Pancreas (tissue), 10 donors: ENCODE measurements at places on chromosomes 3 and 15. TPM values are rescaled to one million over a fixed set of nuclear protein-coding genes. Genes with fewer than 3 reads are reported as not detected.

GRCh38 chr3:187618722-187619121, 51.5 kb downstream of the SST start:
- no peak overlapping the region for H3K27ac ChIP-seq
- no peaks in the 10 kb centered on the region for H3K27me3 ChIP-seq
- no peak for DNase-seq
- H3K4me1 ChIP-seq = no peaks in the 10 kb centered on the region
- no peaks in the 10 kb centered on the region for H3K36me3 ChIP-seq

GRCh38 chr3:6449099-6449498, 411.8 kb upstream of the GRM7 start:
- no peaks in the 10 kb centered on the region for H3K27me3 ChIP-seq
- no peaks in the 10 kb centered on the region for H3K36me3 ChIP-seq
- no peak overlapping the region for H3K4me3 ChIP-seq
- no peak overlapping the region for H3K27ac ChIP-seq
- no peak for DNase-seq

DNA sequence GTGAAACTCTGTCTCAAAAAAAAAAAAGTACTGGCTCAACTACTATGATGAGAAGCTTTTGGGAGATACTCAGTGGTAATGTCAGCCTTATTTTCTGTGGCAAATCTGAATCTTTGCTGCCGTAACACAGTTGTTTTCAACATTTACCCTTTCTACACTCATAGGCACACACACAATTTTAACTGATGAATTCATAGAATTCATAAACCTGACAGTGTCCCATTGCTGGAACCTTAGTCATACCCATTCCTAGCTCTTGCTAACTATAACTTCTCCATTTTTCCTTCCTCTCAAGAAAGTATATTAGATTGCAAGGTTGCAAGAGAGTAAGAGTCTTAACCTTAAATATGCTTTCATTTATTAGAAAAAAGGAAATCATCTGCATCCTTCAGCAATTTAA, 496.6 kb downstream of the FHIT start:
- H3K27ac ChIP-seq = no peak overlapping the region
- H3K27me3 ChIP-seq = no peaks in the 10 kb centered on the region
- no peaks in the 10 kb centered on the region for H3K36me3 ChIP-seq

DNA sequence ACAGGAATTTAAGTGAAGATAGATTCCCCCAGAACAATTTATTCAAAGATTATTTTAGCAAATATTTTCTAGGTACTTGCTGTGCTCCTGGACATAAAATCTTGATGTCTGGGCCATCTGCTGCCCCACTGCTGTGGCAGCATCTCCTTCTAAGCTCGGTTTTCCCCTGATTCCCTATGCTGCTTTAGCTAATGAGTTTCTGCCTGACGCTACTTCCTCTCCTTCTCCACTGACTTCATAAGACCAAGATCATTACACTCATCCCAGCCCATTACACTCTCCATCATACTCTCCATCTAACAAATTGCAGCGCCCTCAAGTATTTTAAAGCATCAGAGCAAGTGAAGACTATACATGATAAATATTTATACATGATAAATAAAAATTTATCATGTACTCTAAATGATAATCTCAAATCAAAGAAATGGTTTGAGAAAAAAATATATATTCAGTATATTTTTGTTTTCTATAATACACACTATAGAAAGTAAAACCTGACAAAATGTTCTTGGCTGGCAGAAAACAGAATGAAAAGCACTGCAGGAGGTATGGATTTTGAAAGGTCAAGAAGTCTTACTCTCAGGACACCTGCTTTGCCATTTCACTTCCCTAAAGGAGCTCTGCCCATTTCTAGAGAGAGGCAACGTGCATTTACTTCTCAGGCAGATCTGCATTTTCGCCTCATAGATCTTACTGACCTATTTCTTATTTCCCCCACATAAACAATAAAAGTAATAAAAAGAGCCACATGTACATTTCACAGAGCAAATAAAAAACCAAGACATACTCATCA, 232.0 kb downstream of the KCNMB2 start:
- no peaks in the 10 kb centered on the region for H3K4me1 ChIP-seq
- no peak overlapping the region for H3K27ac ChIP-seq
- H3K36me3 ChIP-seq = no peaks in the 10 kb centered on the region
- DNase-seq = no peak
- H3K27me3 ChIP-seq = no peaks in the 10 kb centered on the region
- H3K4me3 ChIP-seq = no peak overlapping the region

- H3K4me1 ChIP-seq = peaks cover 4% of the 10 kb centered on the region
- peaks cover 6% of the 10 kb centered on the region for H3K27me3 ChIP-seq
- H3K4me3 ChIP-seq = no peak overlapping the region
- no peaks in the 10 kb centered on the region for H3K36me3 ChIP-seq
Measured at GRCh38 chr15:96421178-96421601, 90.7 kb downstream of the NR2F2 start.

GRCh38 chr3:111385971-111386495, 156.0 kb upstream of the CD96 start:
- no peak overlapping the region for H3K27ac ChIP-seq
- H3K4me1 ChIP-seq = no peaks in the 10 kb centered on the region
- no peaks in the 10 kb centered on the region for H3K36me3 ChIP-seq
- no peak overlapping the region for H3K4me3 ChIP-seq
- no peaks in the 10 kb centered on the region for H3K27me3 ChIP-seq

- no peaks in the 10 kb centered on the region for H3K36me3 ChIP-seq
- peak overlapping the region; percentile 65 for H3K4me3 ChIP-seq
- peak; percentile 56 for DNase-seq
- no peaks in the 10 kb centered on the region for H3K27me3 ChIP-seq
Measured at GRCh38 chr3:13281507-13282357, 138.4 kb downstream of the NUP210 start.

- no peak for DNase-seq
- no peak overlapping the region for H3K27ac ChIP-seq
- no peaks in the 10 kb centered on the region for H3K4me1 ChIP-seq
- no peaks in the 10 kb centered on the region for H3K36me3 ChIP-seq
- H3K27me3 ChIP-seq = no peaks in the 10 kb centered on the region
- H3K4me3 ChIP-seq = no peak overlapping the region
Measured at GRCh38 chr3:99471353-99472323, 166.8 kb upstream of the COL8A1 start.

DNA sequence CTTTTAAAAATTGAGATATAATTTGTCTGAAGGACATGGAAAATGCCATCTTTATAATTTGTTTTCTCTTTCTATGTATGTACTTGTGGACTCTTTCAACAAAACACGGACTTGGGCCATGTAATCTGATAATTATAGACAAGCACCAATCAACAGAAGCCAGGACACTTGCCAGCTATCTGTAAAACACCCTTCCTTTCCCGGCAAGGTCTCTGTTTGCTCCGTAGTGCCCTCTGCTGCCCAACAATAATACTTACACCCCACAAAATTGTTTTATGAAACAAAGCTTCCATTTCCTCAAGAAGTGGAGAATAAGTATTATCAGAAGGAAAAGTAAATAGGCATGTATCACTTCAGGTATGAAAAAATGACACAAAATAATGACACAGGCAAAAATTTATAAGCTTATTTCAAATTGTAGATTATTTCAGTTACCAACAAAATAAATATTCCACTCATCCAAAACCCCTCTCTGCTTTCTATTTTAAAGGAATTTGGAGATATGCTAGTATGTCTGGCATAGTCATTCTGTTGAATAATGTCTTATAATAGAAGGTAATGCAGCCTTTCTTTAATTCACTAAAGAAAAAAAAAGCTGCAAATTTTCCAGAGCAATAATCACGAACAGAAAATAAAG, 32.8 kb downstream of the MYH15 start:
- no peak overlapping the region for H3K27ac ChIP-seq
- no peaks in the 10 kb centered on the region for H3K27me3 ChIP-seq
- no peaks in the 10 kb centered on the region for H3K4me1 ChIP-seq
- no peak overlapping the region for H3K4me3 ChIP-seq

DNA sequence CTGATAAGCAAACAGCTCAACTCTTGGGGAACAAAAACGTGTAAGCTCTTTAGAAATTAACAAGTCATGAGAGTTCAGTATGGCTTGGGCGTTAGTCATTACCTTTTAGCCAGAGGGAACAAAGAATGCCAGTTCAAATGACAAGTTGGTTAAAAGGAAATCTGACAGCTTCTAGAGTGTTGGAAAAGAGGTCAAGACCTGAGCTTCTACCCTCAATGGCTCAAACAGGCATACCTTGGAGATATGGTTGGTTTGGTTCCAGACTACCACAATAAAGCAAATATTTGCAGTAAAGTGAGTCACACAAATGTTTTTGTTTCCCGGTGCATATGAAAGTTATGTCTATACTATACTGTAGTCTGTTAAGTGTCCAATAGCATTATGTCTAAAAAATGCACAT, 136.1 kb downstream of the CACNA1D start:
- no peak overlapping the region for H3K4me3 ChIP-seq
- no peaks in the 10 kb centered on the region for H3K36me3 ChIP-seq
- H3K4me1 ChIP-seq = no peaks in the 10 kb centered on the region
- no peaks in the 10 kb centered on the region for H3K27me3 ChIP-seq
- no peak for DNase-seq

The LIPH gene
- total RNA-seq = 3.7 TPM

The WDR49 gene
- total RNA-seq = 0.72 TPM

The XIRP1 gene
- not detected for total RNA-seq

The BMF gene
- total RNA-seq = 12.2 TPM

The DENND4A gene
- total RNA-seq = 31.4 TPM
